ENCODE measurements at places on chromosomes 5 and 9.
A peak's percentile ranks its signal among the peaks of the same experiment; 100 is the strongest.

- DNase-seq, result no peak
These were observed 601.1 kb downstream of the TLR4 start for GRCh38 chr9:118305331-118305730.

DNA sequence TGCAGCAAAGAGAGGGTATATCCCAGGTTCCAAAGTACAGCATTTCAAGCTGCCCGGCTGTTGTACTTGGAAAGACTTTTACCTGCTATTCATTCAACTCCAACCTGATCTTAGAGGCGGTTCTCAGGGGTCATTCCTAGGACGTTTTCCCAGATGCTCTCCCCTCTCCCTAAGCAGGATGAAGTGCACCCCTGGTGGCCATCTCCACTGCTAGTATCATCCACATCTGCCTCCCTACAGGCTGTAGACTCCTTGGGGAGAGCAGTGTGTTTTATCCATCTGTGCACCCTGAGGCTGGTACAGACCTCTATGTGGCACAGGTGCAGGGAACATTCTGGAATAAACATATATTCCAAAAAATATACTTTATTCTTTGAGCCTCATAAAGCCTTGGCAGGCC is 56.8 kb downstream of the PTPN3 start:
- no peak for DNase-seq

DNA sequence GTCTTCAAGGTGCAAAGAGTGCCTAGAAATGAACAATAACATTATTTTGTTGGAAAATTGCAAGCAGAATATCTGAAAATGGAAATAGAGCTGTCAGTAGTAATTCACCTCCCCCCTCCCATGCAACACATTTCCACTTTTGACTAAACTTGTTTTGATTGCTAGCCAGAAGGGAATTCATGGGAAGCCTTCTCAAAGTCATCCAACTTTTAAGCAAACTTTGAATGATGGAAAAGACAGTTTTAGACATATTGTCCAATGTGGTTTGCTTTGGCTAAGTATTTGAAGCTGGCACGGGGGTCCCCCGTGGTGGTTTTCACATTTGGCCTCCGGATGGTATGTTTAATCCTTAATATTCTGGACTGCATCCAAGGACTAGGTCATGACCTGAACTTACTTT is 7.5 kb downstream of the NR2F1 start:
- no peak for DNase-seq

- no peak for DNase-seq
These were observed 36.7 kb downstream of the ARHGAP26 start for GRCh38 chr5:142806841-142807267.

DNA sequence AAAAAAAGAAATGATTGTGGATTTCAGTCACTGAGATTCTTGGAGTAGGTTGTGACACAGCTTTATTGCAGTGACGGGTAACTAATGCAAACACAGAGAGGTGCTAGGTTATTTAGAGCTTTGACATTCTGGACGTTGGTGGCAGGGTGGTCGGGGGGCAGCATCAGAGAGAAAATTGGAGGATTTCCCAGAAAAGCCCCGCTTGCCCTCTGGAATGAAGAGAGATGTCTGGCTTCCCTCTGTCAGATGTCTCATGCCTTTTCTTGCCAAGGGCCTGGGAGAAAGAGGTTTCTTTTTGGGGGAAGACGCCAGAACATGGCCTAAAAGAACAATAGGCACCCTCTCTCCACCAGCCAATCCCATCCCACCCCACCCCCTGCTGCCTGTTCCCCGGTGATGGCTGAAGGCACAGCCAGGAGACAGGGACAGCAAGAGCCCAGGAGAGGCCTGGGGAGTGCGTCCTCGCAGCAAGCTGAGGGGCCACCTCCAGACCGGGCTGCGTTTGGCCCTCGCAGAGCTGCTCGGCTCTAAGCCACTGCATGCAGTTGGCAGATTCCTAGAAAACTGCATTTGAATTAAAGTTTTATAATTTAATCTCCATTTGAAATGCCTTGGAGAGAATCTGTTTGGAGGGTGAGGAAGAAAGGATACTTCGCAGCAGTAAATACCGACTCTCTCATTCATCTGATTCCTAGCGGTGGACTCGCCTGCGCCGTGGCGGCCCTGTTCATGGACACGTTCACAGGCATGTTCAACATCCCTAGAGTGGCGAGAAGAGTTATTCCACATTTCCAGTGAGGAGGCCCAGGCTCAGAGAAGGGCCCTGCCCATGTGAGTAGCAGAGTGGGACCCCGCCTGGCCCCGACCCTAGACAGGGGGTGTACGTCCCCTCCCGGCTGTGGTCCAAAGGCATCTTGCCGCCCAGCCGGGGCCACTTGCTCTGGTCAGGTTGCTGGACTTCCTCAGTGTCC is 55.7 kb downstream of the TSPAN17 start:
- DNase-seq, result no peak

DNA sequence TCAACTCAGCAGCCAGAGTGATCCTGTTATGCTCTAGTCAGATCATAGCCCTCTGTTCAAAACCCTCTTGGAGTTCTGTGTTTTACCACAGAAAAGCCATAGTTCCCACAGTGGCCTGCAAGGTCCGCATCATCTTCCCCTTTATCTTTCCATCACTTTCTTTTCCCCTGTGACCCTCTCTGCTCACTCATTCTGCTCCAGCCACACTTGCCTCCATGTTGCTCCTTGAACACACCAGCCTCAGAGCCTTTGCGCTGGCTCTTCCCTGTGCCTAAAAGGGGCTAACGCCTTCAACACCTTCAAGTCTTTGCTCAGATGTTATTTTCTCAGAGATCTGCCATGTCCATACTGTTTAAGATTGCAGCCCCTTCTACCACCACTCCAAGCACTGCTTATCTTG is 26.3 kb downstream of the CSF2 start:
- DNase-seq, result no peak

DNA sequence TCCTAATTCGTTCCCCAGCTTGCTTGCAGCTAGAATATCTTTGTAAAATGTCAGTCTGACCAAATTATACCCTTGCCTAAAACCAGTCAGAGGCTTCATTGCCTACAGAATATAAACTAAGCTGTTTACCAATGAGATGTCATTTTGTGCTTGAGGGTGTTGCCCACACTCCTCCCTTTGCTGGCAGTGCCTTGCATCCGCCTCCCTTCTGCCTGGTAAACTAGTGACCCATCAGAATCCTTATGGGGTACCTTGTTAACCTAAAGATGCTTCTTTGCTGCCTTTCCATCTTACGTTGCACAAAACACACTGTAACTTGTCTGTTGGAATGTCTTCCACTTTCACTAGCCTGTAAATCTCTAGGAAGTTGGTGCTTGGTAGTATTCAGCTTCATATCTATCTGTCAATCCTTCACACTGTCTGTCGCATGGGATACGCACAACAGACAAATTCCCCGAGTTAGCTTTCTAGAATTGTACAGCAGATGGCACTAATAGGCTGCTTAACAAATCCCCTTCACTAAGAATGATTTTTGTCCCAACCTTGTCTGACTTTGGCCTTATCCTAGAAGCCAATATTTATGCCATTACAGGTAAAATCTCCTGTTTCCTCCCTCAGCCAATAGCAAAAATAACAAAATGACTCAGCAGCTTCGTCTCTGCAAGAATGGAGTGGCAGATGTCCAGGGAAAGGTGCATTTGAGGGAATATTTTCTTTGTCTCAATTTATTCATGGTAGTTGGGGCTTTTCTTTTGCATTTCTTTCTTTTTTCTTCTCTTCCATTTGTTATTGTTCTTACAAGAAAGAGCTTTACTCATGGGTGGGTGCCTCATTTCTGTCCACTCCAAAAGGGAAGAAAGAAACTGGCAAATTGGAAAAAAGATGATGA is 3.0 kb downstream of the NUDT2 start:
- no peak for DNase-seq

GRCh38 chr5:2492476-2492875 is 259.0 kb downstream of the IRX2 start:
- DNase-seq, result no peak

DNA sequence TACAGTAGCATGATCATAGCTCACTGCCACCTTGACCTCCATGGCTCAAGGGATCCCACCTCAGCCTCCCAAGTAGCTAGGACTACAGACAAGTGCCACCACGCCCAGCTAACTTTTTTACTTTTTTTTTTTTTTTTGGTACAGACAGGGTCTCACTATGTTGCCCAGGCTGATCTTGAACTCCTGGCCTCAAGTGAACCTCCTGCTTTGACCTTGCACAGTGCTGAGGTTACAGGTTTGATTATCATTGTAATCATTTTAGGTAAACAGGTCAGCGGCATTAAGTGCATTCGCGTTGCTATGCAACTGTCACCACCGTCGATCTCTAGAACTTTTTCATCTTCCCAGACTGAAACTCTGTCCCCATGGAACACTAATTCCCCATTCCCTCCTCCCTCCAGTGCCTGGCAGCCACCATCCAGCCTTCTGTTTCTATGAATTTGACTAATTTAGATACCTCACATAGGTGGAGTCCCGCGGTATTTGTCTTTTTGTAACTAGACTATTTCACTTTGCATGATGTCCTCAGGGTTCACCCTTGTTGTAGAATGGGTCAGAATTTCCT is 5.8 kb upstream of the CARD19 start:
- DNase-seq, result no peak

GRCh38 chr5:180474569-180474968 is 19.6 kb upstream of the CNOT6 start:
- no peak for DNase-seq

GRCh38 chr9:100083448-100084127 is 15.2 kb downstream of the ERP44 start:
- no peak for DNase-seq

DNA sequence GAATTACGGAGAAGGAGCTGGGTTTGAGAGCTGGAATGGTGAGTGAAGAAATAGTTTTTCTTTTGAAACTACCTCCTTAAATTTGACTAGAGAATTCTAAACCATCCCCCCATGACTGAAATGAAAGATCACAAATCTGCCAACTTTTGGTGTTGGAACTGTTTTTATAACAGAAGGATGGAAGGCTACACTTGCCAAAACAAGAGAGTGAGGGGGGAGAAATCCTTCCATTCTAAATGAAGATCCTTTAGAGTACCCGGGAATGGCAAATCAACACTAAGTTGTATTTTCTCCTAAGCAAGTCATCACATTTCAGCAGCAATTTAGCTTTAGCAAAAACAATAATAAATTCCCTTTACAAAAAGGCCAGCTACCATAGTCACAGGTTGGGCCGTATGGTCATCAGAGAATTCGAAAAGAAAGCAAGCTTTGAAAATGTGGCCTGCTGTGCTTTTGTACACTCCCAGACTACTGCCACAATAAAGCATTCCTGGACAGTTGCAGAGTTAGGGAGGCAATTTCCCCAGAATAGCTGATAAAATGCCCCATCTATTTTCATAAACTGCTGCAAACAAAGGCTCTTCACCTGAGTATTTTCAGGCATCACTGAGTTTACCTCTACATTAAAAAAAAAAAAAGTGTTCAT is 25.0 kb upstream of the FREM1 start:
- DNase-seq, result no peak

- peak; percentile 57 for DNase-seq
These were observed 809 bp downstream of the HNRNPAB start for GRCh38 chr5:178204935-178205748.

GRCh38 chr5:154511984-154512383 is 34.0 kb upstream of the HAND1 start:
- no peak for DNase-seq

- no peak for DNase-seq
These were observed 71.5 kb downstream of the SLIT3 start for GRCh38 chr5:169229342-169229892.

DNA sequence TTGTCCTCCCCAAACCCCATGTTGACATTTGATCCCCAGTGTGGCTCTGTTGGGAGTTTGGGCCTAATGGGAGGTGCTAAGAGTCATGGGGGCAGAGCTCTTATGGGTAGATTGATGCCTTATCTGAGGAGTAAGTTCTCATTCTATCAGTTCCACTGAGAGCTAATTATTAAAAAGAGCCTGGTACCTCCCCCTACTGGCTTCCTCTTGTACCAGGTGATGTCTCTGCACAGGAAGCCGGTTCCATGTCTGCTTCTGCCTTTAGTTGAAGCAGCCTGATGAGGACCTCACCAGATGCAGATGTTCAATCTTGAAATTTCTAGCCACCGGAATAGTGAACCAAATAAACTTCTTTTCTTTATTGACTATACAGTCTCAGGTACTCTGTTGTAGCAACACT is 10.8 kb downstream of the GABRB2 start:
- DNase-seq, result no peak

GRCh38 chr5:53430618-53431252 is 49.7 kb upstream of the FST start:
- DNase-seq, result no peak

DNA sequence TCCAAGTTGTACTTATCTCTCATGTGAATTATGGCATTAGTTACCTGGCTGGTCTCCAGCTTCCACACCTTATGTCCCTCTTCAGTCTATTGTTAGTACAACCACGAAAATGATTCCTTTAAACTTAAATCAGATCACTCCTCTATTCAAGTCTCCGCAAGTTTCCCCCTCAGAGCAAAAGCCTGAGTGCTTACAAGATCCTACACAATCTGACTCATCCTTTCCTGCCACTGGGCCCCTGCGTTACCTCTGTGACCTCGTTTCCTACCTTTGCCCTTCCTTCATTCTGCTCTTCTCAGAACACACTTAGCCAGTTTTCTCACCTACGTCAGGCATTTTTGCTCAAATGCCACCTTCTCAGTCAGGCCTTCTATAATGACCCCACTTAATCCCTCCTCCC is 45.1 kb upstream of the GLIS3 start:
- peak; percentile 26 for DNase-seq

- no peak for DNase-seq
These were observed 31.5 kb downstream of the RHOBTB3 start for GRCh38 chr5:95762652-95763041.

- DNase-seq, result no peak
These were observed 161.8 kb downstream of the MED10 start for GRCh38 chr5:6216471-6217075.

GRCh38 chr5:136001466-136001981 is 27.3 kb upstream of the TGFBI start:
- DNase-seq, result no peak

DNA sequence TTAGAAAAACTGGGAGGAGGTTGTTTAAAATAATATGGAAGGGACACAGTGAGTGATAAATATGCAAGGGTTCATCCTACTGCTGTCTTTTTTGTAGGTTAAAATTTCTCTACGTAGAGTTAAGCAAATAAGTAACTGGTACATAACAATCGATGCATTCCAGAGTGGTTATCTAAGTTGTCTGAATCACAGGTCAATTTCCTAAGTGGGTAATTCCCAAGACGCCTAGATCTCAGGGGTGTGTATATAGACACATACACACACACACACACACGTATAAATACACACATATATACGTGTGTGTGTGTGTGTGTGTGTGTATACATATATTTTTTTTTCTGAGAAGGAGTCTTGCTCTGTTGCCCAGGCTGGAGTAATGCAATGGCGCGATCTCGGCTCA is 22.3 kb downstream of the CAAP1 start:
- no peak for DNase-seq
